MV-4-11 (cell line): ENCODE measurements at places on chromosomes 11 and 22.

DNA sequence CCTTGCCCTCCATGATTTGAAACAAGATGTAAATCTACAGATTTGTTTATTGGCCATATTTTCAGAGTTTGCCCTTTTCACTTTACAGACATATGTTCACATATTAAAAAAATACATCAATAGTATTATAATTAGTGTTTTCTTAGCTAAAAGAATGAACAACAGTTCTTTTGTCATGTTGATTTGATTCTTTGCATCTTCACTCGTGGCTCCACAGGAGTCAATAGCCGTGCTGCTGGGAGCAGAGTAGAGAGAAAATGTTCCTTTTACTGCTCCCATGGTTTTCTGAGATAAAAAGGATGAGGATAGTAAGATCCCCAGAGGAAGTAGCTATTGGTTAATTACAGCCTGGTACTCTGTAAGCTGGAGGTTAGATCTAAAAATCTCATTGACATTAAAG lies 151.2 kb downstream of the PGR start:
- no peak for DNase-seq

- no peak for DNase-seq
Observed at GRCh38 chr11:9629064-9629463, 34.8 kb upstream of the SWAP70 start.

- no peak for DNase-seq
Observed at GRCh38 chr22:23844739-23845202, 6.0 kb upstream of the DERL3 start.

GRCh38 chr11:65498977-65499712 lies at the start of gene MALAT1:
Gene MALAT1, plus strand, starts transcription at chr11:65499045.
- DNase-seq: peak; percentile 82

DNA sequence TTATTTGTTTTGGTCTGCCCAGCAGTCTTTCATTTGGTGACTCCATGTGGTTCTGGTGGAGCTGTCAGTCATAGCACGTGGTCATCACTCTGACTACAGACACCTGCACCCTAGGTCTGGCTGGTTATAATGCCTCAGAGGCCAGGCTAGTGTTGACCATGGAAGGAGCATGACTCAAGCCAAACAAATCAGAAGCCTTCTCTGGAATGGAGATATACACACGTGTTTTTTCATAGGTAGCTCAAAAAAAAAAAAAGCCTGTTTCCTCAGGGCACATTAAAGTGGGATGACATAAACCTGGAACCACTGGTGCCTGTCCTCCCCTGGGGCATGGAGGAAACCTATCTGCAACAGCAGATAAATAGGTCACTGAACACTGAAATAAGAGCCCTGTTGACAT lies 8.1 kb upstream of the PLAAT3 start:
- no peak for DNase-seq

DNA sequence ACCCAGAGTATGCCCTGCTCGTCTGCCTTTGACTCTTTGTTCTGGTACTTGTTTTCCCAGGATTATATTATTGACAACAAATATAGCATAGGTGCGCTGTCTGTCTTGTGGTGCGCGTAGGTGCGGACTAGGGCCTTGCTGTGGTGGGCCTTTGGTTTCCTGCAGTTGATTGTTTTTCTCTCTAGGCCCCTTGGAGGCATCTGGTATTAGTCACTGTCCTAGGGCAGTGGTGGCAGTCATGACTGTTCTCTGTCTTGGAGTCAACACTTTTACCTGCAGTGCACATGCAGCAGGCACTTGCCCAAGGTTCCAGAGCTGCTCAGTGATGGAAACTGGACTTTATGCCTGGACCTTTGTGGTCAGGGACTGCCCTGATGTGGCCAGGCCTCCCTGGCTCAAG lies 18.6 kb downstream of the PPP6R2 start:
- no peak for DNase-seq

GRCh38 chr11:18790883-18791206 lies 753 bp downstream of the PTPN5 start:
- DNase-seq: no peak

DNA sequence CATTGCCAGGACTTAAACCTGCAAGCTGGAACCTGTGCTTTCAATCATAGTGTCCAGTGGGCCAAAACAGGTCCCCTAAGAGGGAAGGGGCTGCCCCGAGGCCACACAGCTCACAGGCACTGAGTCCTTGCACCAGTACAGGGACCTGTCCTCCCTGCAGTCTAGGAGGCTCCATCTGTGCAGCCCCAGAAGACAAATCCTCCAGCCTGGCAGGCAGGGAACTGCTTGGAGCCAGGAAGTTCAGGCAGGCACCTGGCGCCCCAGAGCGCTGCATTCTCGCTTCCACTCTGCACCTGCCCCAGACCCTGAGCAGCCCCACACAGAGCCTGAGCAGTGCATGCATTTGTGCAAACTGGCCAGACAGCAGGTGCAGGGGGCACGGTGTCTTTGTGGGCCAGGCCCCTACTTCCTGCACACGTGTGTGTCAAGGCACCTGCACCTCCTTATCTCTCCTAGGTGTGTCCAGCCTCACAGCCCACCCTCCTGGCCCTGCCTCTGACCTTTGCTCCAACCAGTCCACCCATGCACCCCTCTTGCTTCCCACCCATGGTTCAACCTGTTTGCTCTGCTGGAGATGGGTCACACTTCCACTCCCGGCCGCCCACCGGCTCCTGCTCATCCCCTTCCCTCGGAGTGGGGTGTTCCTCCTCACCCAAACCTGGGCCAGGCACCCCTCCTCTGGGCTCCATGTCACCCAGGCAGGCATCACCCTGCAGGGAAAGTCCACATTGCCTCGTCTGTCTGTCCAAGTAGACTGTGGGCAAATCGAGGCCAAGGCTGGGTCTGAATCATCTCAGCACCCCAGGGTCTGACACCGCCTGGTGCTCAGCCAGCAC lies 19.0 kb downstream of the LINC01488 start:
- no peak for DNase-seq

DNA sequence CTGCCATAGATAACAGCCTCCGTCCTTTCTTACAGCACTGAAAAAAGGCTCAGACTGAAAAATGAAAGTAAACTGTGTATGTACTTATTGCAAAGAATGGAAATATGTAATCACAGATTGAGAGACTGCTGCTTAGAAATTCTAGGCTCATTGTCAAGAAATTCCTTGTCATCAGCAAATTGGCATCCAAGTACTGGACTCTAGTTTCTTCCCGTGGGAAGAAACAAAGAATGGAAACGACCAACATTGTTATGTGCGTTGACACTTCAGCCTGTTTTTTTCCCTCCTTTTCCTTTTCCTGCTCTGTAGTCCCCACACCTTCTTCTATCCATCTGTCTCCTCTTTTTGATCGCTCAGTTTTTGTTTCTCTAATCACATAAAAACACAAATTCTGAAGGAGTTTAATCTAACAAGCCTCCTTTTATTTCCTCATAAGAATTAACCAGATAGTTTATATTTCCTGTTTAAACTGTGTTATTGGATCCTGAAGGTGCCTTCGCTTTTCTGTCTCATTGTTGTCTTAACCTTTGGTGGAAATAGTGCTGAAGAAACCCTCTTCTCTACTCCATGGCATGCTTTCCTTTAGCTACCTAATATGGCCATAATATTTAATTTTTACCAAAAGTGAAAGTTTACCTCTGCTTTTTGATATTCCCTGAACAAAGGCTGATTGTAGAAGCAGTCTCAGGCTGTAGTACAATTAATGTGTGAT lies 20.0 kb upstream of the CASP12 start:
- no peak for DNase-seq

DNA sequence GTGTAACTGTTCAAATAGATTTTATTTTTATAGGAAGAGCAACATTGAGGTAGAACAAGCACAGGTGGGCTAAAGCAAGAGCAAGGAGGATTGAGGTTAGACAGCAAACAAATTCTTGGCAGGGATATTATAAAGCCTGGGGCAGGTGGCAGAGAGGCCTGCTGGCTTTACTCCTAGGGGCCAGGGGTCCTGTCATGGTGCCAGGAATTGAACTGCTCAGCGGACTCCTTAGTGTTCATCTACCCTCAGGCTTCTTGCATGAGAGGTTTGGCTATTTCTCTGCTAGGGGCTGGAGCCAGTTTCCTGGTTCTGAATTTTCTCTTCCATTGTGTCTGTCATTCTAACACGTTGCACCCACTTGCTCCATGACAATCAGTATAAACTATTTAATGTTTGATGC lies 217.2 kb upstream of the NCAM1 start:
- DNase-seq: no peak

DNA sequence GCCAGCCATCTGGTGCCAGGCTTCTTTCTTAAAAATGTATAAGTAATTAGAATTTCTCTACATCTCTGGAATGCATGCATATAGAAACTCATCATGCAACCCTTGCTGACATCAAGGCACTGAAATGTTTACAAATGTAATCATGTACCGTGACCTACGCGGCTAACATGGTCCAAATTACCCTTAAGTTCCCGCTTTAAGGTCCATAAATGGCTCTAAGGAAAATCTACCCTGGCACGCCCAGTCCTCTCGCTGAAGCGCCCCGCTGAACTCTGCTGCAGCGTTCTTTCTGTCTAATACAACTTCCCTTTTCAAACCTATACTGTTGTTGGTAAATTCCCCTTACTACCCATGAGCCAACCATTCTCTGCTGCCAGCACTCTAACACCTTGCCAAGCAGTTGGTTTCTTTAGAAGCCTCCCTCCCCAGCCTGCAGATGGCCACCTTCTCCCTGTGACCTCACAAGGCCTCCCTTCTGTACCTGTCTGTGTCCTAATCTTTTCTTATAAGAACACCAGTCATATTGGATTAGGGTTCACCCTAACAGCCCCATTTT lies 13.5 kb upstream of the HMOX1 start:
- DNase-seq: peak; percentile 77

DNA sequence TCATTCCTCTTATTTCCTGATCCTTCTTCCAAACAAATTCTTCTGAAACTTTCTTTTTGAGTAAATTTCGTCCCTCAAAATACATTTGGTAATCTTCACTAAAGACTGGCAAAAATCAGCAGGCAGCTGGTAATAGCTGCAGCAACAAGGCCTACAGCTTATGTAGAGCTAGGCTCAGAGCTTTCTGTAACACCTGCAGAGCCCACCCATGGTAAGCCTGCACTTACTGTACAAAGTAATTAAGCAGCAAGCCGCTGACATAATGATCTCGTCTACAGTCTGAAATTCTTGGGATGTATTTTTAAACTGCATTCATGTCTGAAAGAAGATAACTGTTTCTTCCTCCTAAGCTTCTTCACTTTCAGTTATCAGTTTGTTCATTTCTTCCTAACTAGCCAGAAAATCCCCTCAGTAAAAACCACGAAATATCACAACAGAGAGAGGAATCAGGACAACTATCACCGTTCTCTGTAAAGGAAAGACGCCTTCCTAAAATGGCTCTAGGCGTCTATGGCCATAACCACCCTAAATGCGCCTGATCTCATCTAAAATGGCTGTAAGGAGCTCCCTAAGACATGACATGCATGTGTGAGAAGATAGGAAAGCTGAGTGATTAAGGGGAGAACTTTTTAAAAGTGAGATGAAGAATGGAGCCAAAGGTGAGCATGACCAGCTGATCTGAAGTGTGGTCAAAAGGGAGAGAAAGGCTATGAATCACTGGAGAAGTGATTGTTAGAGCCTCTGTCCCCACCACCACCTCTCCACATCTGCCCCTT lies 56.2 kb downstream of the DENND5A start:
- DNase-seq: no peak

DNA sequence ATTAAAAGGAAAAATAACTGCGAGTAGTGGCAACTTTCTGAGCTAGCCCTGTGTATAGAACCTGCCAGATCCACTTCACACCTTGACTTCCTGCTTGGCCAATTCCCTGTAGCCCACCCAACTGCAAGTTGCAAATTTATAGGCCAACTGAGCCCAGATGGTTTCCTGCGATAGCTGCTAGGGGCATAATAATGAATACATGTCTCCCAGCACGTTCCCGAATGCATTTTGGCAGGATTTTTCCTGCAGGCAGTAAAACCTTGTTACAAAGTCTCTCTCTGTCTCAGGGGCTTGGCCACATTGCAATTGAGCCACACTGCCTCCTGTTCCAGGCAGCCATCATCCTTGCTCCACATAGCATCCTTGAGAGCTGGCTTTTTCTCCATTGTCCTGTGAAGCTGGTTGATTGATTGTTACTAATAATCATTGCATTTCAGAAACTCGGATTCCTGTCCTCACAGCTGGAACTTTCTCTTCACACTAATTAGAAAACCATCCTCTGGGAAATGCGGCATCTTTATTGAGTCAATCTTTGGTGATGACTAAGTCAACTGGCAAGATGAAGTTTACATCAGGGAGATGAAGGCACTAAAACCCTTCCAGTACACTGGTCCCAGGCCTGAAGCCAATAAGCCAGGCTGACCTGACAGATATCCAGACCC lies 18.6 kb upstream of the LMO2 start:
- no peak for DNase-seq

GRCh38 chr11:1177771-1178090 lies 20.0 kb downstream of the MUC5AC start:
- no peak for DNase-seq

DNA sequence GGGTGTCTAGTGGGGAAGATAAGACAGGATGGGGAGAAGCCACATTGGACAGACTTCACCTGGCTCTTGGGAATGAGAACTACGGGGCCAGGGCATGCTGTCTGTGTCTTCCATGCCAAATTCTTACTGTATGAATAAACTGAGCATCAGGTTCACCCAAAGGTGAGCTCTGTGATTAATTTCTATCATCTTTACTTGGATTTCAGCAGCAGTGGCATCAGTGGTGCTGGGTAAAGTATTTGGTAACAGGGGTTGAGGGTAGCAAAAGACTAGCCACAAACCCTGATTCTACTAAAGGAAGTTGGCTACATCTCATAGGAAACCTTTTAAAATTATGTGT lies 38.8 kb downstream of the IRAG1 start:
- DNase-seq: no peak

DNA sequence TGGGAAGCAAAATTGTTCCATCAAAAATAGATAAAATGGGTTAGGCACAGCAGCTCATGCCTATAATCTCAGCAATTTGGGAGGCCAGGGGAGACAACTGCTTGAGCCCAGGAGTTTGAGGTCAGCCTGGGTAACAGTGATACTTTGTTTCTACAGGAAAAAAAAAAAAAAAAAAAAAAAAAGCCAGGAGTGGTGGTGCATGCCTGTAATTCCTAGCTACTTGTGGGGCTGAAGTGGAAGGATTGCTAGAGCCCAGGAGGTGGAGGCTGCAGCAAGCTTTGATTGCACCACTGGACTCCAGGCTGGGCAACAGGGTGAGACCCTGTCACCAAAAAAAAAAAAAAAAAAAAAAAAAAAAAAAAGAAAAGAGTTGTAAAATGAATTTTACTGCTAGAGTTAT lies 49.6 kb downstream of the KIF18A start:
- DNase-seq: no peak
